ENCODE measurements at places on chromosomes 2 and 18.

DNA sequence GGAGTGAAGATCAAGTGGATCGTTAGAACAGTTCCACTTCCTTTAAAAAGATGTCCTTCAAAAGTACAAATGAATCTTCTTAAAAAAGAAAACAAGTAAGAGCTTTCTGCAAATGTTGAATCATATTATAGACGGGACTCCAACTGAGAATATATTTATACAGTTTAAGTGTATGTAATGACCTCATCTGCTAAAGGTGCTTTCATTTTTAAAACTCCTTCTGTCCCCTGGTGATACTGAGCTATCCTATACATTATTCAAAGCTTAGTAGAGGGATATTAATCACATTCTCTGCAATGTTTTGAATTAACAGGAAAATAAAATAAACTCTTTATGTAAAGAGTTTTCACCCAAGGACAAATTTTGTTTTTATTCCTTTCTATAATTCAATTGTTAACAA is 420.7 kb upstream of the SLC8A1 start:
- DNase-seq, result no peak

DNA sequence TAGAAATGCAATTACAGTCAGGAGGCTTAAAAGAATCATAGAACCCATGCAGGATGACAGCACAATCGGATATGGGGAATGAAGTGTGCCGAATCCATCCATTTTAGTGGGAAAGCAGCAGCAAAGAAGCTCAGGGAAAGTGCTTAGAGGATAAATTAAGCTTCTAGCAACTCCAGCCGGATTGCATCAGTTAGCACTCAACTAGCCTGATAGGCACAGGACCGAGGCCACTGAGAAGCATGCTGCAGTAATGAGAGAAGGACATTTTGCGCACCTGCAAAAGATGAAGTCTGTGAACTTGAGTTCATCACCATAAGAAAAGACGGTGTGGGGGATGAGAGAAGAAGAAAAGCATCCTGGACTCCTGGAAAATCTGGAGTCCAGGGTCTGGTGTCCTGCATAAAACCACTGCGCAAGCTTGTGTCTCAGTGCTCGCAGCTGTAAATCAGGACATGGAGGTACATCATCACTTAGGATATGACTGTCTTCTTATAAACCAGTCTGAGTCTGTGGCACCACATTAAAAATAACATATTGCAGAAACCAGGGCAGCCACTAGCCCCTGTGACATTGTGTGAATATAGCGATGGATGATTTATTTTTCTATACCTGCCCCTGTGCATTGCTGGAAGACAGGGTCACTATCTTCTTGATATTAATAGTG is 665.5 kb upstream of the SOX11 start:
- no peak for DNase-seq

- DNase-seq, result no peak
Measured at GRCh38 chr2:149383340-149383739, 53.0 kb downstream of the LYPD6 start.

GRCh38 chr2:190646780-190647522 is 1.9 kb upstream of the NAB1 start:
- DNase-seq, result no peak

DNA sequence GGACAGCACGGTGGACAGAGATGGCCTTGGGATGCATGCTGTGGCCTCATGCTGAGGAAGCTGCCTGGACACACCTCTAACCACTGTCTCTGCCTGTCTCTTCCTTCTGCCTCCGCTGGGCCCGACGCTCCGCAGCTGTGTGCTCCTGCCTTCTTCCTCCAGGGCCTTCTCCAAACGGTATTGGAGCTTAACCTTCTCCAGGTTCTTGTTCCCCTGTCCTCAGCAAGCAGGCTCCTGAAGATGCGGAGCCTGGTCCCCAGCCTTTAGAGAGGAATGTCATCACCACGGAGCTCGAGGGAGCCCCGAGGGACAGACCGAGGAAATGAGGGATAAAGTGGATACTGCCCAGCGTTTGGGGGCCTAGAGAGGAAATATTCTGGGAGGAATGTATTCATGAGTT is 155.1 kb downstream of the DYSF start:
- DNase-seq, result no peak

DNA sequence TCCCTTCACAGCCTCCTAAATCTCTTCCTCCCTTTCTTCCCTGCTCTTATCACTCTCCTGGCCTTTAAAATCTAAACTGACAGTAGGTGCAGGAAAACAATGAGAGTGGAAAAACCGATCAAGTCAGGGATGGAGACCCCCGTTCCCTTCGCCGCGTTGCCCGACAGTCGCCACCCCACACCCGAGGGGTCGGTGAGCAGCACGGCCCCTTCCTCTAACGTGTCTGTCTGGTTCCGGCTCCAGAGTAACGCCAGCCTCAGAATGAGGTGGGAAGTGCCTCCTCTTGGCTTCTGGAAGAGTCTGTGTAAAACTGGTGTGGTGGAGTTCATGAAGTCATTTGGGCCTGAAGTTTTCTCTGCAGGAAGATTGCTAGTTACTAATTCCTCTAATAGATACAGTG is 138.6 kb downstream of the NFATC1 start:
- no peak for DNase-seq

DNA sequence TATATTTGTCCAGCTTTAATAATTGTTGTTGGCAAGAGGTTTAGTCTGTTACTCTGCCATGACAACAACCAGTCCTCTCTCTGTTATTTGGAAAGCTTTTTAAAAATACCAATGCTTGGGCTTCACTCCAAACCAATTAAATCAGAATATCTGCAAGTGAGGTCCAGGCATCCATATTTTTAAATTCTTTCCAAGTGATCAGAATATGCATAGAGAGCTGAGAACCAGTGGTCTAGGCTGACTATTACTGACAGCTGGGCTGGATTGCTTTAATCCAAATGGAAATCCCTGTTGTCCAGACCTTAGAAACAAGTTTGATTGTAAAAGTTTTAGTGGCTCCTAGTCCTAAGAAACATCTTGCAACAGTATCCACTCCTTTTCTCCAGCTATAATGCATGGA is 1059.7 kb upstream of the ACVR2A start:
- no peak for DNase-seq

GRCh38 chr2:178707476-178707875 is 99.7 kb downstream of the TTN start:
- DNase-seq, result no peak

DNA sequence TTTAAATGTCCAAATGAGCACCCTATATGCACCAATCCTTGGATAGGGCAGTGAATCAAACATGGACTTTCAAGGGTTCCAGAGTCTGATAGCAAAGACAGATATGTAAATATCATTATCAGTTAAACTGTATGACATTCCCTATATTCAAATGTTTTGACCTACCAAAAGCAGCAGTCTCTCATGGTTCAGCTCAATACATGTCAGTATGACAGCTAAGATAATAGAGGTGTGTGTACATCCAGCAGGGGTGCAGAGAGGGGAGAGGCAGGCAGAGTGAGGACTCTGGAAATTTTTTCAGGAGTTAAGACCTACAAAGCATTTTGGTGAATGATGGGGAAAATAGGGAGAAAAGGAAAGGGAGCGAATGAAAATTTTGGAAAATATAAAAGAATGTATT is 106.3 kb downstream of the MYO3B start:
- no peak for DNase-seq

- no peak for DNase-seq
Measured at GRCh38 chr2:174654419-174654941, 56.9 kb upstream of the WIPF1 start.

- no peak for DNase-seq
Measured at GRCh38 chr18:35835833-35836232, 136.6 kb upstream of the RMP24 start.

DNA sequence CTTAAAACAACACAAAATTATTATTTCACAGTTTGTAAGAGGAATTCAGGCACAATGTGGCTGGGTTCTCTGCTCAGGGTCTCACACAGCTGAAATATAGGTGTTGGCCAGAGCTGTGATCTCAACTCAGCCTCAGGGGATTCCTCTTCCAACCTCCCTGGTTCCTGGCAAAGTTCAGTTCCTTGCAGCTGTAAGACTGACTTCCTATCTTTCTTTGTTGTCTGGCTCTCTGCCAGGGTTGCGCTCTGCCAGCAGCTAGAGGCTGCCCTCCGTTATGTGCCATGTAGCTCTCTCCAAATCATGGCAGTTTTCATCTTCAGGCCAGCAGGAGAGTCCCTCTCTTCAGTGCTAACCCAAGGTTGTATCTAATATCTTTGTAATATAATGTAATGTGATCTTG is 272.5 kb upstream of the KCNJ3 start:
- no peak for DNase-seq

DNA sequence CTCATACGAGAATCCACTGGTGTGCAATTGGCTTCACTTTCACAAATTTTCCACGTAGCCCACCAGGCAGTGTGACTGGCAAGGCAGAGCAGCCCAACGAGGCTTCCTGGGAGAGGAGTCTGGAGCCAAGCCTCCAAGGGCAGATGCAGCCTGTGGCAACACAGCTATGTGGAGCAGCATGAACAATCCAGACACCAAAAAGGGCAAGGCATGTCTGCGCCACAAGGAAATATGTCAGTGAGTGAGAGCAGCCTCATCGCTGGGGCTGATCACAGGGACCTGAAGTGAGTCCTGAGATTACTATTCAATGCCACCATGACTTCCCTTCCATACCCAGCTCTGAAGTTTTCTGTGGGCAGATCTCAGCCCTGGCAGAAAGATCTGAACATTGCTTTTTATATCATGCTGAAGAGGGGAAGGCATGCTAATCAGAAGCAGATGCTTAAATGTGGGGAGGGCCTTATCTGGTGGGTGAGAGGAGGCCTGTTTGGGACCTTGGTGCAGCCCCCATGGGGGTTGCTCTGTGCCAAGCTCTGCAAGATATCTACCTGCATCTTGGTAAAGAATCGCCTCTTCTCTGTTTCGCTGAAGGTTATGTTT is 40.0 kb upstream of the PUM2 start:
- no peak for DNase-seq

DNA sequence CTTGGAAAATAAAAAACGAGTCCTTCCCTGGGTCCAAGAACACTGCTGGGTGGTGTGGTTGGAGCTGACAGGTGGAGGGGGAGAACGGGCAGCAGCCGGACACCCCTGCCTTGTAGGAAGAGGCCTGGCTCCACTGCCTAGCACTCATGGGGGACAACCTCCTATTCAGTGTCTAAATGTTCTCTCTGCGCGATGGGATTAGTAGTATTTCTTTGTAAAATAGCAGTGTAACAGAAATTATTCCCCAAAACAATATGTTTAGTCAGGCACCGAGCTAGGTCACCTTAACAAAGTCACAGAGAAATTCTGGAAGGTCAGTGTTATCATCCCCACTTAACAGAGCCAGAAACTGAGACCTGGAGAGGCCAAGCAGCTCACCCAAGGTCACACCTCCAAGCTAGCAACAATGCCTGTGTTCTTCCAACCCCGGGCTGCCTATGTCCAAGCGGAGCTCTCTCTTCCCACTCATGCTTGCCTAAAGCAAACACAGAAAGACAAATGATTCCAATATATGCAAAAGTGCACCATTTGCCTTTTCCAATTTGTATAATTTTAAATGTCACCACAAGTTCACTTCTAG is 68.0 kb downstream of the STEAP3 start:
- DNase-seq, result no peak

GRCh38 chr2:164722616-164723338 is 101.5 kb upstream of the GRB14 start:
- DNase-seq, result no peak

- no peak for DNase-seq
Measured at GRCh38 chr2:18630941-18631340, 41.6 kb upstream of the NT5C1B start.

DNA sequence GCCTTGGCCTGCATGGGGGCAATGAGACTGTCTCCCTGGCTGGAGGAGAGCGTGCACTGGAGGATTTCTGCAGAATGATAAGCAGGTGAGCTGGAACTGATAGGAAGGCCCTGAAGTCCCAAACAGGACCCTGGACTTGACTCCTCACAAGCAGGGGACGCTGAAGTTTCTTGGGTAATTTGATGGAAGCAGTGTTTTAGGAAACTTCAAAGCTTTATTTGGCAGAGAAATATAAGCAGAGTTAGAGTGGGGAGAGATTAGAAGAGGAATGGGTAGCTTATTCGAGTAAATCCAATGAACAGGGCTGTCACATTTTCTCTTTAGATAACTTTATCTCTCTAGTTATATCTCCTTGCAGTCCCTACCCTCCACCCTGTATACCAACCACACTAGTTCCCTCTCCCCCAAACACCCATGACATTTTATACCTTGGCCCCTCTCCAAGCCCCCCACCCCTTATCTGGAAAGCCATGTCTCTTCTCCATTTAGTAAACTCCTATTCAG is 73.6 kb upstream of the IGFBP5 start:
- no peak for DNase-seq

GRCh38 chr2:95082477-95082876 is 39.1 kb downstream of the MRPS5 start:
- DNase-seq, result no peak

DNA sequence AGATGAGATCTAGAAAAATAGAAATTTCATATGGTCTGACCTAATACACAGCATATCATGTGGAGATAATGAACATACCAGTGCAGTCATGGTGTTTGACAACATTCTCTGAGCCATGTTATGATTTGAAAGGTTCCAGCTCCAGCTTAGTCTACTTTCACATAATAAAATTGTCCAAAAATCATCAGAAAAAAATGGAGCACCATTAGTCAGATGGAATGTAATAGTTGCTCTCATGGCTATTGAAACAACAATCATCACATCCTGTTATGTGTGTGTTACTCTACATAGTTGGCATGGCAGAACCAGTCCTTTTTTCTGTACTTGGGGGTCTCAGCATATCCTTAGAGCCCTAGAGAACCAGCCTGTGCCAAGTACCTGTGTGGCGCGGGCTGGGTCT is 678.9 kb upstream of the FANCL start:
- no peak for DNase-seq

DNA sequence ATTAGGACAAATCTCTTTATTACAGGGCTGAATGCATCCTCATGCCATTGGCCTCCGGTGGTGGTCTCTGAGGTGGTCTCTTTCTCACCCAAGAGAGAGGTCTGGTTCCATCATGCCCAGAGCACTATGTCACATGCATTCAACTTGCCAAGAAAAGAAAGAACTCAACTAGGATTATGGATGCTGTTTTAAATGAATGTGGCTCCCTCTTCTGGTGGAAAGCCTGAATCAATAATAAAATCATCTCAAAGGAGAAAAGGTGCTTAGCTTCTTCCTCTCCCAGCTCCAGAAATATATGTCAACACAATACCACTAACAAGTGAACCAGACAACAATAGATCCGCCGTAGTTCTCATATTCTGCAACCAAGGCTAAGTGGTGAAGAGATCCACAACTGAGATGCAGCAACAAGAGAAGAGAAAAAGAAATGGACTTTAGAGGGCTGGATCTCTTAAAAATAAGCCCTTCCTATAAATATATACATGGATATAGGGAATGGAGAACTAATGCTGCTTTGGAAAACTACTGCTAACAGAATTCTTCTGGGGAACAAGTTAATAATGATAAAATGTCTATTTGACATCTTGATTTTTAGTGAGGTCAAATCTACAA is 396.8 kb downstream of the NCKAP5 start:
- DNase-seq, result no peak

GRCh38 chr2:160167089-160167740 is 32.9 kb downstream of the ITGB6 start:
- DNase-seq, result no peak

DNA sequence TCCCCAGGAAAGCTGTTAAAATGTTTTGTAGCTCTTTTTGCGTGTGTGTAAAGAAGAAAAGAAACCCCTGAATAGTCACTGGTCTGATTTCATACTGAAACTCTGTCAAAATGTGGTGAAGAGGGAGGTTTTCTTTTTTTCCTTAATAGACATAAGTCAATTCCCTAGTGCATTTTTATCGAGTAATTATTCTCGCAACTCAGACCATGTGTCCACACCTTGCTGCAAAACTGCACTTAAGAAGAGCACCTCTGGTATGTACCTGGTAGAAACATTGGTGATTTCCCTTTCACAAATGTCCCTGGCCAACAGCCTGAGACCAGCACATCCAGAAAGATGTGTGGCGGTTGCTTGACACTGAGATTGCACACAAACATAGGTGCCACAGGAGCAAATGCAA is 159.9 kb downstream of the ZNF521 start:
- no peak for DNase-seq
